ENCODE measurements at places on chromosomes 6 and 20.

GRCh38 chr6:143158113-143158581 lies 97.5 kb downstream of the AIG1 start:
- no peaks in the 10 kb centered on the region for H3K27me3 ChIP-seq
- DNase-seq, result peak; percentile 49
- H3K27ac ChIP-seq, result no peak overlapping the region
- H3K4me1 ChIP-seq, result no peaks in the 10 kb centered on the region
- no peaks in the 10 kb centered on the region for H3K36me3 ChIP-seq

DNA sequence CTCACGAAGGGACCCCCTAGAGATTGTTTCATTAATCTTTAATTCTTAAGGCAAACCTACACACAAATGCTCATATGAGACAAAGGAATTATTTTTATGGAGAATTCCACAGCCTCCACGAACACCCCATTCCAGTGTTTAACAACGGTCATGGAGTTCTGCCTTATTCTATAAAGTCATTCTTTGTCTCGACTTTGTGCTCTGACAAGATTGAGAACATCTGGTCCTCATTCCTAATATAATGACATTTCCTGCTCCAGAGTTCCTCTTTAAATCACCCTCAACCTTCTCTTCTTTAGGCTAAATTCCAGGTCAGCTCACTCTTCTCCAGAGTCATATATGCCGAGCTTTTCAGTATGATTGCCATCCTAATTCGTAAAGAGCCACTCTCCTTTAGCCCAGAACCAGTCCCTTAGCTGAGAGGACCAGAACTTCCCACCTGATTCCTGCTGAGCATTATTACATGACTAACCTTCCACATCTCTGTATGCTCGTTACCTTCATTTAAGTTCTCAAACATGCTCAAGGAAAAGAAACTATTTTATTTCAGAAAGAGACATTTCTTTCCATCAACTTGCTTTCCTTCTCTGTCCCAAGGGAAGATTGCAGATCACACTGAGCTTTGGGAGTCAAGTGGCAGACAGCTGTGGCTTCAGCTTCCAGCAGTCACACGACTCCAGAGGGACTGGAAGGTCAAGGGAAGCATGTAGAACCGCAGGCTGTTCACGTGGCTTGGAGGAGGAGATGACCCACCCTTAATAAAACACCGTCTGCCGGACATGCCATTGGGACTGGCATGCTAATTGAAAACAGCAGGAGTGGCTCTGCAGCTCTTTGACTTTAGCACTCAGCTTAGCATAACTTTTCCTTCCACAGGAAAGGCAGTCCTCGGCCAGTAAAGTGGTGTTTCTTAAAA lies 467.1 kb upstream of the HSF2 start:
- peak overlapping the region; percentile 3 for H3K27ac ChIP-seq
- H3K4me1 ChIP-seq, result peaks cover 2% of the 10 kb centered on the region
- H3K4me3 ChIP-seq, result peak overlapping the region; percentile 17
- no peaks in the 10 kb centered on the region for H3K27me3 ChIP-seq
- DNase-seq, result peak; percentile 94

DNA sequence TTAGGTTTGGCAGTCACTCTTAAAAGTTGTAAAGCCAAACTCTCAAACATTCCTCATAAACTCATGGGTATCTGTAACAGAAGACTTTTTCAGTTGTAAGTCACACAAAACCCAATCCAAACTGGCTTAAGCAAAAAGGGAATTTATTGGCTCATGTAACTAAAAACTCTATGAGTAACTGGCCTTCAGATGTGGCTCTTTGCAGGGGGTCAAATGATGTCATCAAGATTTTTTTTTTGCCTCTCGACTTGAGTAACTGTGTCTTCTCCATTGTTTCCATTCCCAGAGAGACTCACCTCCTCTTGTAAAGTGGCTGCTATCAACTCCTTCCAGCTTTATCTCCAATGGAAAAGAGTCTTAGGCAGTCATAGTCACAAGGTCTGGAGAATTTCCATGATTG lies 645.0 kb downstream of the DHX35 start:
- H3K36me3 ChIP-seq, result no peaks in the 10 kb centered on the region
- H3K27me3 ChIP-seq, result no peaks in the 10 kb centered on the region
- no peaks in the 10 kb centered on the region for H3K4me1 ChIP-seq
- H3K27ac ChIP-seq, result no peak overlapping the region
- no peak overlapping the region for H3K4me3 ChIP-seq
- no peak for DNase-seq

GRCh38 chr20:540391-541201 lies 3.0 kb downstream of the CSNK2A1 start:
- no peak overlapping the region for H3K27ac ChIP-seq
- H3K4me3 ChIP-seq, result peak overlapping the region; percentile 61
- no peak for DNase-seq
- peaks cover 6% of the 10 kb centered on the region for H3K36me3 ChIP-seq
